T-cell (primary cell): ENCODE measurements at places on chromosomes 2 and 18.

DNA sequence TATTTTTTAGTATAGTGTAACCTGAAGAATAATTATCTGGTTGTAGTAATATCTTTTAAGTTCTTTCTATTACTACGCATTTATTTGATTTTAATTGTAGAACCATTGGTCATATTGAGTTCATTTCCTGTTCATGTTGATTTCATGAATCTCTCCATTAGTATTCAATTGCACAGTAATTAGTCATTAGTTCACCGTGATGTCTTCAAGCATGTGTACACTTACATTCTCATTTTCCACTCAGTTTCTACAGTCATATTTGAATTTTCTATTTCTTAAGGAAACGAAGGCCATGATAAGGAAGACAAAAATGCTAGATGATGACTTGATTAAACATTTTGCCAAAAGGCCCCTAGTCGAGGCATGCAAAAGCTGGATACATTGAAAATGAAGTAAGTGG is 333.7 kb upstream of the FANCL start:
- no peak for DNase-seq

DNA sequence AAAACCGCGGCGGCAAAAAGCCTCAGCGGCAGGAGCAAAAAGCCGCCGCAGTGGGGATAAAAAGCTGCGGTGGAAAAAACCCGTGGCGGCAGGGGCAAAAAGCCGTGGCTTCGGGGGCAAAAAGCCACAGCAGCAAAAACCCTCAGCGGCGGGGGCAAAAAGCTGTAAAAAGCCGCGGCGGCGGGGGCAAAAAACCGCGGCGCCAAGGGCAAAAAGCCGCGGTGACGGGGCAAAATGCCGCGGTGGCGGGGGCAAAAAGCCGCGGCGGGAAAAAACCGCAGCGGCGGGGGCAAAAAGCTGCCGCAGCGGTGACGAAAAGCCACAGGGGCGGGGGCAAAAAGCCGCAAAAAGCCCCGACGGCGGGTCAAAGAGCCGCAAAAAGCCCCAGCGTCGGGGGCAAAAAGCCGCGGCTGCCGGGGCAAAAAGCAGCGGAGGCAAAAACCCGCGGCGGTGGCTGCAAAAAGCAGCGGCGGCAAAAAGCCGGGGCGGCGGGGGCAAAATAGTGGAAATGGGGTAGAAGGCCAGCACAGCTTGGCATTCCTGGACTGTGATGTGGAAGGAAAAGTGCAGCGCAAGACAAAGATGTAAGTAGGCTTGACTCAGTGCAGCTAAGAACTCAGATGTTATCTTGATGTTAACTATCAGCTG is 151.8 kb downstream of the ANKRD30BL start:
- no peak for DNase-seq

DNA sequence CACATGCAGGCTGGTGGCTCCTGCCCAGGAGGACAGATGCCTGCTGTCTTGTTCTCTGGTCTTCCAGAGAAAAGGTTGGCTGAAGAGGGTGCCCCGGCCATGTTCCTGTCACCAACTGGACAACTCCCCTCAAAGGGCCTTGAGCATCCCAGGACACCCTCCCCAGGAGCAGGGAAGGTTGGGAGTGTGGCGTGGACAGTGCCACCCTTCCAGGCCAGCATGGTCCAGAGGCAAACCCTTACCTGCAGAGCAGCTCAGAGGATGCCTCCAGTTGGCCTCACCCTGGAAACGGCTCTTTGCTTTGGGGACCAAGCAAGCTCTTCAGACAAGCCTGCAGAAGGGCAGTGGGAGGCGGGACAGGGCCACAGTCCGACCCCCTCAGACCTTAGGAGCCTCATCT is 4.9 kb upstream of the GPC1 start:
- no peak for DNase-seq

- DNase-seq, result peak; percentile 73
Measured at GRCh38 chr2:74002505-74003421, 18.1 kb downstream of the TET3 start.

DNA sequence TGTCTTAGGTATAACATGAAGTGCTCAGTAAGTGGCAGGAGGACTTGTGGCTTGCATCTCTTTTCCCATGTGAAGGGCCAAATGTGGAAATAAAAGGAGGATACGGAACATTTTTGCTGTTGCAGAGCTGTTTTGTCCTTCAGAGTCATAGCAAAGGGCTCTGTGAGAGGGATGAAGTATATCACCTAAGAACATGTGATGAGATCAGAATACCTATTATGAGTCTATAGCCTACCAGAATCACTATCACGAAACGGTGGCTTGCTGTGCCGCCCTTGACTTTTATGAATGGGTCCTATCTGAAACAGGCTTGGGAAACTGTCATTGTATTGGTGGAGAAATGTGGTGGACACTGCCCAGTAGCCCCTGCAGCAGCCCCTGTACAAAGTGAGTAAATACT is 67.0 kb upstream of the ITGB6 start:
- DNase-seq, result no peak

DNA sequence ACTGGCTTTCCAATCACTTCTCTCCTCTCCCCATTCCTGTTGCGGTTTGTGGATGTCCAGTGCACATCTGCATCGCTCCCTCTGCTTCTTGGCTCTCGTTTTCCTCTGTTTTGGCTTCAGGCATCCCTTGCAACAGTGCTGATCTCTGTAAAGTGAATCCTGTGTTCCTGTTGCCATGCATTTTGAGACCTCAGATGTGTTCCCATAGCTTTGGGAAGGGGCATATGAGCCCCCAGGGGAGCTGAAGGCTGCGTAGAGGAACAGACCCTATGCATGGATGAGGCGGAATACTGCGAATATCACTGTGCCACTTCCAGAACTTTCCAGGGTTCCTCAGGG is 168.4 kb upstream of the HAAO start:
- DNase-seq, result no peak

GRCh38 chr2:108069515-108070310 is 83.4 kb downstream of the SLC5A7 start:
- no peak for DNase-seq

DNA sequence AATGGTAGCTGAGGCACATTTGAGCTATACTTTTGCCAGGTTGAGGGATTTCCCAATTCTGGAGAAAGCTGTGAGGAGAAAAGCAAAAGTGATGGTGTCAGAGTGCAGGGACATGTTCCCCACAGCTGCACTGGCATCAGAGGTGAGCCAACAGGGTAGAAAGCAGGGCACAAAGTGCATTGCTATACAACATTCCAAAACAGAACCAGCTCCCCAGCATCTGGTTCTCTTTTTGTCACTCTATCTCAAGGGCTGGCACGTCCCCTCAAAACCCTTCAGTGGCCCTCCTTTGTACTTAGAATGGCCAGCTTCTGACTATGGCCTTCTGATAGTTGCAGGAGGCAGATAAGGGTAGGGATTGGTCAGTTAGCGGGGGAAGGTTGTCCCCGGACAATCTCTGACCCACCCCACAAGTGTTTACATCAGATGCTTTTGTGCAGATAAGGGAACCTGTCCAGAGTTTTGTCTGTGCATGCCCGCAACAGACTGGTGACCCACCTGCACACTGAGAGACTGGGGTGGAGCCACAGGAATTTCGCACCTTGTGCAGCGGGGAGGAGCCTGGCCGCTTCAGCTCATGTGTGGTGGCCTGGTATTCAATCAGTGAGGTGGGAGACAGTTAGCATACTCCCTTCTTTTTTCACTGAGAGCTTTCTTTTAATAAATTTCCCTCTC is 31.0 kb upstream of the TMEM17 start:
- no peak for DNase-seq
